ENCODE measurements at places on chromosomes 6 and 20. TPM values are rescaled to one million over a fixed set of nuclear protein-coding genes. Genes with fewer than 3 reads are reported as not detected.

The SPATA2 gene
- 0.59 TPM for total RNA-seq

The CRYBG1 gene
- 3.7 TPM for total RNA-seq

The DNMT3B gene
- 2.0 TPM for total RNA-seq

The CALHM4 gene
- not detected for total RNA-seq

The SLC24A3 gene
- total RNA-seq = 0.15 TPM

The IYD gene
- not detected for total RNA-seq

The SNX3 gene
- 172 TPM for total RNA-seq

The METTL24 gene
- 0.59 TPM for total RNA-seq

The DYNLT2 gene
- total RNA-seq = 0.45 TPM

The NCOA3 gene
- total RNA-seq = 22.0 TPM

The SUPT3H gene
- 7.7 TPM for total RNA-seq
